Stimulated activated CD4-positive, alpha-beta T cell treated with anti-CD3 and anti-CD28 coated beads, Interleukin-2, amount 100 ng/mL, for 24 hours (primary cell): ENCODE measurements at places on chromosomes 3 and 15.

- DNase-seq, result no peak
Measured at GRCh38 chr3:4756057-4756775, 223.0 kb upstream of the BHLHE40 start.

- DNase-seq, result no peak
Measured at GRCh38 chr15:25770618-25771337, 92.3 kb downstream of the ATP10A start.

DNA sequence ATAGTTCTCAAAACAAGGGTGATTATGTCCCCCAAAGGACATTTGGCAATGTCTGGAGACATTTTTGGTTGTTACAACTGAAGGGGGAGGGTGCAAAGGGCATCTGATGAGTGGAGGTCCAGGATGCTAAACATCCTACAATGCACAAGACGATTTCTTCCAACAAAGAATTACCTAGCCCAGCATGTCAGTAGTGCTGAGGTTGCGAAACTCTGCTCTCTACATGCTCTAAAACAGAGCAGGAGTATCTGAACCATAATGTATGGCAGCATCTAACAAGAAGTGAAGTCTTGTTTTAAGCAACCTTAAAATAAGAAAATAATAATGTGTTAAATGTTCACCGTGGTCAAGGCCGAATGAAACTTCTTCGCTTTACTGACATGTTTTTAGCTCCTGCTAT lies 7.0 kb downstream of the GYG1 start:
- no peak for DNase-seq

GRCh38 chr3:188824566-188824965 lies 347.2 kb upstream of the TPRG1 start:
- no peak for DNase-seq

GRCh38 chr3:67349551-67350174 lies 304.7 kb downstream of the SUCLG2 start:
- DNase-seq, result peak; percentile 53

DNA sequence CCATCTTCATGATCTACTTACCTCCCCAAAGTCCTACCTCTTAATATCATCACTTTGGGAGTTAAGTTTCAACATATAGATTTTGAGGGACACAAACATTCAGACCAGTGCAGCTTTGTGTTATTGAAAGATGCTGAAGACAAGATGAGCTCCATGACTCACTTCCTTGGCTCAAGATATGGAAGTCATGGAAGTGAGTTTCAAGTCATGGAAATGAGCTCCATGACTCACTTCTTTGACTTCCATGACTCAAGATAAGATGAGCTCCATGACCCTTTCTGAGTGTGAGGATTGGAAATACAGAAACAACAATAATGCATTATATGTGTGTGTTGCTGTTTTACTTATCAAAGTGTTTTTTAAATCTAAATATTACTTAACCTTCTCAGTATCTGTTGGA lies 170.2 kb upstream of the TPRG1 start:
- DNase-seq, result no peak

DNA sequence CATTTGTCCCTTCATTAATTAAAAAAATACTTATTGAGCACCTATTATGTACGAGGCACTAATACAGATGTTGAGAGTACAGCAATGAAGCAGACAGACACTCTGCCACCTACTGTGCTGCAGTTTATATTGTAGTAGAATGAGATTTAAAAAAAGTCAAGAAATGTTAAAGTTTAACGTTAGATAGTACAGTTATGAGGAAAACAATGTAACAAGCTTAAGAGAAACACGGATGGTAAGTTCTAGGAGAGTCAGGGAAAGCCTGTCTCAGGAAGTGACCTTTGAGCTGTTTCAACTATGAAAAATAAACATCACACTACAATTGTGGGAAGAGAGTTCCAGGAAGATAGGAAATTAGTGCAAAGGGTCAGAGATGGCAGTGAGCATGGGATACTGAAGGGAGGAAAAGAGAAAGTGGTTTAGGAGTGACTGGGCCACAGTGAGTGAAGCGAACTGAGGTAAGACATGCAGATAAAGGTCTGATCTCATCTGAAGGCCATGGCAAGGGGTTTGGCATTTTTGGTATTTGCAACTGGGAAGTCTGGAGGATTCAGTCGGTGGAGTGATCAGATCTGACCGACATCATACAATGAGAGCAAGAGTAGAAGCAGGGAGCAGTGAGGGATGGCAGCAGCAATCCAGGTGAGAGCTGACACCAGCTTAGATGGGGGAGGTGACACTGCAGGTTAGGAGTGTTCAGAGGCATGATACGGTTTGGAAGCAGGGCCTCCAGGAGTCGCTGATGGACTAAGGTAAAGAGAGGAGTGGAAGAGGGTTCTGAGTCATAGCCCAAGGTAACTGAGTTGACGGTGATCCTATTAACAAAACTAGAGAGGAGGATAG lies 28.5 kb downstream of the PLSCR4 start:
- no peak for DNase-seq

DNA sequence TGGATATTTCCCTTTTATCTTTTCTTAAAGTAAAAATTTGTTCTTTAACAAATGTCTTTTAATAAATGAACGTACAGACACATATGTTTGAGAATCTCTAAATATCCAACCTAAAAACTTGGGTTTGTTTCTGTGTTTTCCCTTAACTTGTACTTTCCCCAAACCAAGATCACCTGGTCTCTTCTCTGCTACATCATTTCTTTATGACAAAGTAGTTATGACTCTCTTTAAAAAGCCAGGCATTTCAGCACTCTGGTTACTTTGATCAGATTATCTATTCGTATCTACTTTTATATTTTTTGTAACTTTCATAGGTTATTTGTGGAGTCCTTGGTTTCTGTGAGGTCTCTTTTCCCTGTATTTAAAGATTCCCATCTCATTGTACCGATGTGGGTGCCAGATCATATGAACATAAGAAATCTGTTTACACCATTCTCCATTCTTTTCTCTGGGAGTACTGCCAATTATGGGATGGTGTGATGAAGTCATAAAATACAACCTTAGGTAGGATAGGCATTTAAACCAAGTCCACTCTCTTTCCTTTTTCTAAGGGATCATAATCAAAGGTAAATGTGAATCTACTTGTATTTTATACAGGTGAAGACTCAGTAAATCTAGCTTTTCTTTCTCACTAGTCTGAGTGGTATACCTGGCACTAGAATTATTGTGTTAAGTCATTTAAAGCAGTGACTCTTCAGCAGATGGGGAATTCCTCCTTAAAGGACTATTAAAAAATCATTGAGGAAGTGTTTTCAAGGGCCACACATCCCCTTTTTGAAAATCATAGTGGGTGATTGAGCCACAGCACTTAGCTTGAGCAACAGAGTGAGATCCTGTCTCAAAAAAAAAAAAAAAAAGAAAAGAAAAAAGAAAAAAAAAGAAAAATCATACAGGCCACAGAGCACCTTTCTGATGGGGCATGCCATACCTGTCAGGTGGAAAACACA lies 12.4 kb upstream of the NFKBIZ start:
- no peak for DNase-seq

GRCh38 chr15:98835876-98836275 lies 171.7 kb downstream of the PGPEP1L start:
- no peak for DNase-seq

DNA sequence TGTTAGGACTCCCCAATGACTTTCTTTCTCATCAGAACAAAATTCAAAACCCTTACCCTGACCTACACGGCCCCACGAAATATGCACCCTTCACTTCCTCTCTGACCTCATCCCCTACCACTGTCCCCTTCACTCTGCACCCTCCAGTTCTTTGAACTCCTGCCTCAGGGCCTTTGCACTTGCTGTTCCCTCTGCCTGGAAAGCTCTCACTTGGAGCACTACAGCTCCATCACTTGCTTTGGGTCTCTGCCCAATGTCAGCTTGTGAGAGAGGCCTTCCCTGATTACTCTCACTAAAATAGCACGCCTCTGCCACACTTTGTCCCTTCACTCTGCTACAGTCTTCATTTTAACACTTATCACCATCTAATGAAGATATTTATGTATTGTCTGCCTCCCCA lies 32.8 kb upstream of the SMAD3 start:
- no peak for DNase-seq

- DNase-seq, result no peak
Measured at GRCh38 chr3:133655731-133656515, 5.8 kb downstream of the TOPBP1 start.

- no peak for DNase-seq
Measured at GRCh38 chr3:188780193-188781147, 391.3 kb upstream of the TPRG1 start.

DNA sequence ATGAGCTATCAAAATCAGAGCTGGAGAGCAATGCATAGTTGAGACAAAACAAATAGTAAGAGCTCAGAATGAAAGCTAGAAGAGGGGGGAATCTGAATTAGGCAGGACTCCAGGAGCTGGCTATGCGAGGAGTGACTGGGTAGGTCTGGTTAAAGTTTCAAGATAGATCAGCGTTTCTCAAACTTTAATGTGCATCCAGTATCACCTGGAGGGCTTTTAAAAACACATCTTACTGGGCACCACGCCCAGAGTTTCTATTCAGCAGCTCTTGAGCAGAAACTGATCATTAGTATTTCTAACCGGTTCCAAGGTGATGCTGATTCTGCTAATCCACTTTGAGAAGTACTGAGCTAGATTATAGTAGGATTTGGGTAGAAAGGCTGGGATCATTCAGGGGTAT lies 96.2 kb upstream of the ACP3 start:
- DNase-seq, result no peak

- DNase-seq, result no peak
Measured at GRCh38 chr3:36862076-36862755, 82.6 kb downstream of the TRANK1 start.

DNA sequence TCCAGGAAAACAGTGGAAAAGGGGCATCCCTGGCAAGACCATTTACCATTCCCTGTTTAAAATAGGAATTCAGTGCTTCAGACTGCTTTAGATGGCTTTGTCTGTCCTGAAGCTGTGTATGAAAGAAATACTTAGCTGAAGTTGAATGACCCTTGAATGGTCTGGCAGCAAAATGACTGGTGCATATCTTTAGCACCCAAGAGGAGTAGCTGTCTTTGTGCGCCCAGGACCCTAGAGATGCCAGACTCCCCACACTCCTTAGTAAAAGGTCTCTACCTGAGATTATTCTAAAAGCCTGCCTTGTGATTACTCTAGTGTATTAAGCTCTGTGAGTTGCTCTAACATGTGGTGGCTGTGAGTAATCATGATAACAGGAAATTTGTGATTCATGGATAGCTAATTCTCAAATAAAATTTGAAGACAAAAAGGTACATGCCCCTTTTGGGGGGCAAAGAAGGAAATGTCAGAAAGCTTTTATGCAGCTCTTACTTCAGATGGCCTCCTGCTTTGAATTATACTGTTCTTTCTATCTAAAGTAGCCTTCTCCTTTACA lies 3.2 kb downstream of the MAPKBP1 start:
- DNase-seq, result no peak

DNA sequence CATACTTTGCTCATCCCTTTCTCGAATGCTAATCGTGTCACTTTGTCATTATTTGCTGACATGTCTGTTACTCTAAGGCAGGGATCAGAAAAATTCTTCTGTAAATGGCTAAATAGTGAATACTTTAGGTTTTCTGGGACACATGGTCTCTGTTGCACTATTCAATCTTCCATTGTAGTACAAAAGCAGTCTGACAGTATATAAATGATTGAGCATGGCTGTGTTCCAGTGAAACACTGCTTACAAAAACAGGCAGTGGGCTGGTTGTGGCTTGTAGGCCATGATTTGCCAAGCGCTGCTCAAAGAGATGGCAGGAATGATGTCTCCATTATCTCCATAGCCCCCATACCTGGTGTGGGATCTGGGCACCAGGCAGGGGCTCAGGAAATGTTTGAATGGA lies 45.6 kb downstream of the TMEM266 start:
- no peak for DNase-seq

DNA sequence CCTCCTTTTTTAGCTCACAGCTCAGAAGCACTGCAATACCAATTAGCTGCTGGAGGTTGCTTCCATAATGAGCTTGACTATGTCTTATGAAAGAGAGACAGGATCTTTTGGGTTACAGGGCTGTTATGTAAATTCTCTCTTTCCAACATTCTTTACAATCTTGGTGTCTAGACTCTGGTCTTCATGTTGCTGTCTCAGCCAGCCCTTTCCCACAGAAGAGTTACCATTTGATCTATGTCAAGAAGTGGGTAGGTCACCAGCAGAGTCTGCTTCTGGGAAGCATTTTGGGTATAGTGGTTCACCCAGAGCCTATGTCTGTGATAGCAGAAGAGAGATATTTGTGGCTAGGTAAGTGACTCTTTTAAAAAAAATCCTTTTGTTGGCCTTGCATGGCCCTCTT lies 234.5 kb downstream of the SATB1 start:
- DNase-seq, result no peak

GRCh38 chr3:61928776-61929314 lies 367.5 kb downstream of the PTPRG start:
- DNase-seq, result no peak

DNA sequence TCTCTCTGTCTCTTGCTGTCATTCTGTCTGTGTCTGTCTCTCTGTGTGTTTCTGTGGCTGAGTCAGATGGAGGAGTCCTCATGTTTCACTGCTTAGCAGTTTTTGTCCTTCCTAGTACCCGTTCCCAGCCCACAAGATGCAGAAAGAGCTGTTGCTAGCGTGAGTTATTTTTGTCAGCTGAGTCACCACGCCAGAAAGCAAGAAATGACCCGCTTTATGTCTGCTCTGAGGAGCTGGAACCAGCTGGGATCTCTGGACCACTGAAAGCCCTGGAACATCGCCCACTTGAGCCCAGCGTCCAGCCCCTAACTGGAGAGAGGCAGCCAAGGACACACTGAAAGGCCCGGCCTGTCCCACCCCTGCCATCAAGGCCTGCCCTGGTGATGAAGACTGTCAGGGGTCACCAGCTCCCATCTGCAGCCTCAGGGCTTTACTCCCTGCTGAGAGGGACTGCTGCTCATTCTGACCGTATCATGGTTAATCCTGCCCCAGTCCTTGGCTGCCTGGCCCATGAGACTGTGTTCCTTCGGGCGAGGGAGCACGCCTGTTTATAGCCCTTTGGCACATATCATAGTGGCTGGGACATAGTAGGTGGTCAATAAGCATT lies 101.7 kb upstream of the TPM1 start:
- no peak for DNase-seq

DNA sequence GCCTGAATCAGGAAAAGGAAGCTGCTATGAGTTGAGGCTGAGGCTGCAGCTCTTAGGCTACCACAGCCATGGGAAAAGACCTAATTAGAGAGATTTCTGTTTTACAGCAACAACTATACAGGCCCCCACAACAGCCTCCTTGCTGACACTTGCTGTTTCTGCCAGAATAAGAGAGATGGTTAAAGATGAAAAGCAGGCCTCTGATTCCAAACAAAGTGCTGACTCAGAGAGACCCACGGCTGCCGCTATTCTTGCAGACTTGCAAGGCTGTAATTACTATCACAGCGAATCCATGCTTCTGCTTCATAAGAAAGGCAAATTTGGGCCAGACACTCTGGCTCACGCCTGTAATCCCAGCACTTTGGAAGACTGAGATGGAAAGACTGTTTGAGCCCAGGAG lies 41.8 kb downstream of the MCF2L2 start:
- DNase-seq, result no peak

DNA sequence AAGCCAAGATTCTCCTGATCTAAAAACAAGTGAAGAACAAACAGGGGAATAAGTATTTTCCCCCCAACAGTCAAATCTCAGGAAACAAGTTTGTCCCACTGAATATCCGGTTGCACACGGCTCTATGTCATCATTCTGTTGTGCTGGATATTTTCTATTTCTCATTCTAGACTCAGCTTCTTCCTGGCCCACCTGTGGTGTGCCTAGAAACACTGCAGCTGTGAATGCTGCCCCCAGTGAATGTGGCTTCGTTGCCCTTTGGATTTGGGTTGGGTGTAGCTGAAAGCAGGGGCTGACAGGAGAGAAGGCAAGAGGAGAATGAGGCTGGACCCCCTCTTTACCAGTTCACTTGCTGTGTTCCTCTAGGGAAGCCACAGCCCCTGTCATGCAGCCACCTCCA lies 181.2 kb upstream of the PROK2 start:
- no peak for DNase-seq
